CD4-positive, CD25-positive, alpha-beta regulatory T cell (primary cell): ENCODE measurements at places on chromosomes 12 and 14. TPM values are rescaled to one million over a fixed set of nuclear protein-coding genes. Genes with fewer than 3 reads are reported as not detected.

Gene PRH2
- not detected for total RNA-seq

Gene CLEC1A
- total RNA-seq: not detected

Gene PLBD1
- total RNA-seq: not detected

Gene NOC4L
- total RNA-seq: 17.0 TPM

Gene CLEC9A
- not detected for total RNA-seq

Gene KRT78
- total RNA-seq: not detected

Gene PTPRB
- not detected for total RNA-seq
